ENCODE measurements at places on chromosomes 7 and 10.

DNA sequence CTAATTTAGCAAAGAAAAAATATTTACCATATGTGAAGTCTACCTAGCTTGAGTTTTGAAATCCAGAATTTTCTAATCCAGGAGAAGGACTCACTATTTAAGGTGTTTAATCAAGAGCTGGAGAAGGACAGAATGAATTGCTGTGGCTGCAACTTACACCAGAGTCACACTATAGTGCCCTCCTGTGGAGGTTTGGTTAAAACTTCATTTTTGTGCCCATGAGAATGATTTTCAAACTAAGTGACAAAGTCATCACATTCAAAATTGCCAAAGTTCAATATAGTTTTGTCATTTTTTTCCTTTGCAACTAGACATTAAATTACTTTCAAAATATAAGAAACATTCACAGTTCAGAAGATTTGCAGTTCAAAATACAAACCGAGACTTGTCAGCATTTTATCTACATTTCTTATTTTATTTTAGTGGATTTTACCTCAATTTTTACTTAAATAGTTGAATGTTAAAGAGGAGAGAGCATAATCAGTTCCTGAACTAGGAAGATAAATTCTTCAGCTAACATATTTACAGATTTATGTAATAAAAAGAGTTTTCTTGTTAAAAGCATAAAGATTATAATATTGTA, 70.7 kb downstream of the CABCOCO1 start:
- no peak for DNase-seq

- DNase-seq: no peak
These were observed 279.4 kb upstream of the HABP2 start for GRCh38 chr10:113273181-113274163.

DNA sequence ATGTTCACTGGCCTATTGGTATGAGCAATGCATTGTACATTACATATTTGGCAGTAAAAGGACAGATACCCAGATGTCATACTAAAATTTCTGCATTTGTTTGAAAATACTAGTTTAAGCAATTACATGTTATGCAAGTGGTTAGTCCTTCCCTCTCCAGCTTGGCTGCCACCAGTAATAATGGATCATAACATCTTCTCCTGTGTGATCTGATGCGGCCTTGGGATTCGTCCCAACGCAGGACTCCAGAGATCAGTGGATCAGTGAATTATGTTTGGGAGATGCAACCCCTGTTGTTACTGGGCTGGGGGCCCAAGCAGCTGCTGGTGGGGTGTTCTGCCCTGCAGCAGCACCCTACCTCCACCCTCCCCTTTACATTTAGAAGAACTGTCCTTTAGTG, 11.2 kb upstream of the PDK4 start:
- DNase-seq: no peak

DNA sequence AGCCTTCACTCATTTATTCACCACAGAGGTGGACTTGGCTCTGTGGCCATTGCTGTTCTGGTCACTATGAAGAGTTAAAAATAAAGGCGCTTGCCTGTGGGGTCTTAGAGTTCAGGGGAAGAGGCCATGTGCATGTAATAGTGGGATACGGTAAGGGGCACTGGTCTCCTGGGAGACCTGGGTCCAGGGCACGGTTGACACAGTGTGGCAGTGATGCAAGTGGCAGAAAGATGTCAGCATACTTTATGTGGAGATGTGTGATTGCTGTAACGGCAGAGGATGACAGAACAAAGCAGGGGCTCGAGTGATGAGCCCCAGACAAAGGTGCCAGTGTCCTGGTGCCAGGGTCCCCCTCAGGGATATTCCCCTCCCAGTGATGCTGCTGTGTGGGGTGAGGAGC, 8.6 kb downstream of the ZSCAN25 start:
- DNase-seq: no peak

DNA sequence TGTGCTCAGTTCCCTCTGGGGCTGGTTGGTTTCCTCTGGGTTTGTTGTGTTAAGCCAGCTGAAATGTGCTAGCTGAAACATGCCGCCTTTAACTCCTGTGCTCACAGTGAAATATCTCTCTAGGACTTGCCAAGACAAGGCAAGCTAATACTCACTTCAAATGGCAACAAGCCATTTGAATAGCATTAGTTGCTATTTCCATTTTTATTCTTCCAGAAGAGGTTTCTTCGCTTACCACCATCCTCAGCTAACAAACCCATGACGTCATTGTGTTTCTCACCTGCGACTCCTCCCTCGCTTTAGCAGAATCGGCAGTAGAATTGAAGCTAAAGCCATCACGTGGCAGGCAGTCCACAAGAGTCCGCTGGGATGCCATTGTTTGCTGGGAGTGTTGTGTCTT, 61.3 kb downstream of the ZNF22 start:
- no peak for DNase-seq

DNA sequence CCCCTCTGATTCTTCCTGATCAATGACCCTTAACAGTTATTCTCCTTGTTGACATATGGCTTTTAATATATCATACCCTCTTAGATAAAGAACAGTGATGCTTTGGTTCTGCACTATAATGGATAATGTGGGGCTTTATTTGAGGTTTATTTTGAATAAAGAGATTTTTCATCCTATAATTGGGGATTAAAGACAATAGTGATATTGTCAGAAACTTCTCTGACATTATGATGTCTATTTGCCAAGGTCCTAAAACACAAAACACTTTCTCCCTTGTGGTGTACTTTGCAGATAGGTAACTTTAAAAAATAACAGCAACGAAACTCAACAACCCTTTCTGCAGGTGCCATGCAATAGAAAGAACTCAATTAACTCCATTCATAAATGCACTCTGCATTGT, 243.6 kb upstream of the RHOBTB1 start:
- no peak for DNase-seq

- DNase-seq: no peak
These were observed 29.0 kb upstream of the MEOX2 start for GRCh38 chr7:15715435-15715834.

- no peak for DNase-seq
These were observed 31.7 kb downstream of the WDFY4 start for GRCh38 chr10:48716416-48716815.

DNA sequence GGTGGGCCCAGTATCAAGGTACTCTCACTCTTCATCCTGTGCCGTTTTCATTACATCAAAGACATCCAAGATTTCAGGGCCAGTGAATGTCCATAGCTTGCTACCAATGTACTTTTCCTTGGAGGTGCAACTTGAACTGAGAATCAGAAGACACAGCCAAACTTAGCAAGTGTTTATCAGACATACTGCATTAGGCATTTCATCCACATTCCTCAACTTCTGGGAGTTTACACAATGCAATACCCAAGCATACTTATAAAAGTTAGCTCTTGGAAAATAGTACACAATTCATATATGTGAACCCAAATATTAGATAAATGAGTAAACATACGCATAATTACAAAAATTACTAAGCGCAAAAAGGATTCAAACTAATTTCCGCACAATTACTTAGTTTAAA, 216.3 kb upstream of the RHOBTB1 start:
- DNase-seq: no peak

- no peak for DNase-seq
These were observed 80.7 kb upstream of the KIAA1217 start for GRCh38 chr10:24128066-24128730.

GRCh38 chr7:35232994-35233393, 20.9 kb downstream of the TBX20 start:
- DNase-seq: no peak

DNA sequence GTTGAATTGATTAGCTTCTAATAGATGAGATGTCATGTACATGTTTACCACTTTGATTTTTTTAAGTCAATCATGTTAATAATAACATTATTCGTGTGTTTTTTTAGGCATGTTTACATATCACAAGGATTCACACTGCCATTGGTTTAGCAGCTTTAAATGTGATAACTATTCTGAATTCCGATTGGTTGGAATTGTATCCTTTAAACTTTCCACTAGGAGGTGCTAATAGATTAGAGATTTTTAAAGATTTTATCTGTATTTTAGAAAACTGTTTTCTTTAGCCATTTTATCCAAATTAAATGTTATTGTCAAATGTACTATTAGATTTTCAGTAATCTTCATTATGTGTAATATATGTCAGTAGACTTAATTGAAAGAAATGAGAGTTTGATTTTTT, 83.2 kb downstream of the HECTD2 start:
- DNase-seq: no peak

Data from GM12891 (cell line).